ENCODE measurements at places on chromosomes 11 and 22.

GRCh38 chr11:70255477-70256116 is 14.9 kb upstream of the PPFIA1 start:
- H3K4me3 ChIP-seq: no peak overlapping the region
- H3K27me3 ChIP-seq: no peaks in the 10 kb centered on the region
- DNase-seq: no peak
- H3K4me1 ChIP-seq: no peaks in the 10 kb centered on the region

GRCh38 chr11:12103411-12104225 is 6.8 kb upstream of the MICAL2 start:
- no peak for DNase-seq
- no peak overlapping the region for H3K4me3 ChIP-seq
- H3K27me3 ChIP-seq: peaks cover 7% of the 10 kb centered on the region
- no peak overlapping the region for H3K27ac ChIP-seq
- H3K36me3 ChIP-seq: no peaks in the 10 kb centered on the region
- H3K4me1 ChIP-seq: peaks cover 4% of the 10 kb centered on the region

GRCh38 chr11:114082767-114083181 is 23.3 kb downstream of the ZBTB16 start:
- H3K4me3 ChIP-seq: no peak overlapping the region
- H3K36me3 ChIP-seq: no peaks in the 10 kb centered on the region

GRCh38 chr11:72684236-72684912 is 10.2 kb upstream of the PDE2A start:
- H3K27ac ChIP-seq: peak overlapping the region; percentile 61
- H3K27me3 ChIP-seq: no peaks in the 10 kb centered on the region

DNA sequence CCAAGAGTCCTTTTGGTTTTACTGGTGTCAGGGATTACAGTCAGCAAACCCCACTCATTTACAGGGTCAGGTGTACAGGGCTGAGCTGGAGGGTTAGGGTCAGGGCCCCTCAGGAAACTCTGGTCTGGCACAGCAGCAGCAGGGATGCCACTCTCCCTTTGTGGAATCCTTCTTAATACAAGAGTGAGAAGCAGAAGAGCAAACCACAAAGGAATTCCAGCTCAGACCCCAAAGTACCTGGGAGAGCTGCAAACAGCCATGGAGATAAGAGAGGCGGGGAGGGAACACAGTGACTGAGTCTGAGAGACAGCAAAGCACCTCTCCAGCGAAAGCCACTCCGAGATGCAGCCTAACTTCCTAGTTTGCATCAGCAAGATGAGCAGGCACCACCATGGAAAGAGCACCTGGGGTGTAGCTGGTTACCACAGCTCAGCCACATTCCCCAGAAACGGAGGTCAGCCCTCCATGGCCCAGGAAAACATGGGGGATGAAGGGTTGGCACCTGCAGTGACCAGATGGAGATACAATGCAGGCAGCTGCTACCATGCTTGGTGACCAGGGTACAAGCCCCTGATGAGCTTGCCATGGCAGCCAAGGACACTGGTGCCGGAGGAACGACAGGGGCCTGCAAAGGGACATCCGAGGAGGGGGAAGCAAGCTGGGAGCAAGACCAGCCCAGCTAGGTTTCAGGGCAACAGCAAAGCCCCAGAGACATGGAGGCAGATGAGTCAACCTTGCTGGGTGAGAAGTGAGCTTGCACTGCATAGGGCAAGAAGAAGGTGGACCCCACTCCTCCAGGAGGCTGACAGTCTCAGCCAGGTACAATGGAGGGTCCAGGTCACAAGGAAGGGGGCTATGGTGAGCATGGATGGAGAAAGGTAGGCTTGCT is 3.9 kb downstream of the BET1L start:
- H3K36me3 ChIP-seq: peaks cover 81% of the 10 kb centered on the region
- H3K27ac ChIP-seq: peak overlapping the region; percentile 93
- no peak overlapping the region for H3K4me3 ChIP-seq
- no peak for DNase-seq
- H3K4me1 ChIP-seq: peaks cover 53% of the 10 kb centered on the region

DNA sequence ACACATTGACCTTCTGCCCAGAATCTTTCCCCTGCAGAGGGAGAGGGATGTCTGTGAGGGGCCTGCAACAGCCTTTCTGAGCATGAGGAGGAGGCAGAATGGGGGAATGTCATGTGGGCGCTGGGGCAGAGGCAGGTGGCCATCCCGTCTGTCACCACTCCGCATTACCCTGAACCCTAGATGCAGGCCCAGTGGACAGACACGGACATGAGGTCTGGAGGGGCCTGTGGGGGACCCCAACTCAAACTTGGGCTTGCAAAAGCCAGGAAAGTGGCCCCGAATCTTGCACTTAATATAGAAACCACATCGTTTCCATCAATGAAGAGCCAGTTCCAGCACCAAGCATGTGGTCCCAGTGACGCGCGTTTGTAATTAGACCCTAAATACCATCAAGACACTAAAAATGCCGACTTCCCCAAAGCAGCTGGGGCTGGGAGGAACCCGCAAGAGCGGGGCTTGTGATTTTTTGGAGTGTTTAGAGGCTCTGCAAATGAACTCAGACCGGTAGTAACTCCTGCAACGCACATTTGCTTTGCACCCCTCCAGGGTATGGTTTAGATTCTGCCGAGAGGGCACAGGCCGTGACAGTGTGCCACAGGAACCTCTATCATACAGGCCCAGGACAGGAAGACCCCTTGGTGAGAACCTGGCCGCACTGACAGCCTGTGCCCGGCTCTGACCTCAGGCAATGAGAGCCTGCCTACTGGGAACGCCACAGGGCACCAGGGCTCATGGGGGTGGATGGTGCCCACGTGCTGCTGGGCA is 109.3 kb downstream of the CTTN start:
- no peaks in the 10 kb centered on the region for H3K4me1 ChIP-seq
- peaks cover 8% of the 10 kb centered on the region for H3K27me3 ChIP-seq
- DNase-seq: no peak
- H3K36me3 ChIP-seq: no peaks in the 10 kb centered on the region
- no peak overlapping the region for H3K27ac ChIP-seq
- H3K4me3 ChIP-seq: no peak overlapping the region

DNA sequence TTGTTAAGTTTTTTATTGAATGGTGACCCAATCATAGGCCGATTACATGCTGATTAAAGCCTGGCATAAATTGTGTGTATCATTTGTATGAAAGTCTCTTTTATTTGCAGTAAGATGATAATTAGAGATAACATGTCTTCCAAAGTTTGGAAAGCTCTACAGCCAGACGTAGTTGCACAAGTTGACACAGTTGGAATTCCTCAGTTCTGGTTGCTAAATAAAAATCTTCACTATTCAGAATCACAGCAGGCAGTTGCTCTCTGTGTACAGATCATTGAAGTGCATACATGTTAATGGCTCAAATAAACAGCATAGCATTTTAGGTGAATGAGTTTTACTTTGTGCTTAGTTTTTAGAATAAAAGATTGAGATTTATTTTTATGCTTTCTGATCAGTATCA is 69.5 kb downstream of the ARHGAP42 start:
- H3K27me3 ChIP-seq: no peaks in the 10 kb centered on the region
- H3K27ac ChIP-seq: no peak overlapping the region

DNA sequence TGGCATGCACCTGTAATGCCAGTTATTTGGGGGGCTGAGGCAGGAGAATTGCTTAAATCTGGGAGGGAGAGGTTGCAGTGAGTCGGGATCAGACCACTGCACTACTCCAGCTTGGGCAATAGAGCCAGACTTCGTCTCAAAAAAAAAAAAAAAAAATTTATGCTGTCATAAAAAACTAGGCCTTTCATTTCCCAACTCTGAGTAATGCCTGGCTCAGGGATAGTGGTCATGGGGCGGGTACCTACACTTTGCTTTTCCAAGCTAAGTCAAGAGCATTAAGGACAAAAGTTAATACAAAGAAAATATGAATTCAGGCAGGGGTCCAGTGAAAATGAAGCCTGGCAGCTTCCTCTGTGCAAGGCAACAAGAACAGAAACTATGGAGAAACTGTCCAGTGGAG is 16.3 kb downstream of the CPSF7 start:
- H3K36me3 ChIP-seq: peaks cover 98% of the 10 kb centered on the region
- H3K4me3 ChIP-seq: no peak overlapping the region
- no peak for DNase-seq
- peak overlapping the region; percentile 72 for H3K27ac ChIP-seq

DNA sequence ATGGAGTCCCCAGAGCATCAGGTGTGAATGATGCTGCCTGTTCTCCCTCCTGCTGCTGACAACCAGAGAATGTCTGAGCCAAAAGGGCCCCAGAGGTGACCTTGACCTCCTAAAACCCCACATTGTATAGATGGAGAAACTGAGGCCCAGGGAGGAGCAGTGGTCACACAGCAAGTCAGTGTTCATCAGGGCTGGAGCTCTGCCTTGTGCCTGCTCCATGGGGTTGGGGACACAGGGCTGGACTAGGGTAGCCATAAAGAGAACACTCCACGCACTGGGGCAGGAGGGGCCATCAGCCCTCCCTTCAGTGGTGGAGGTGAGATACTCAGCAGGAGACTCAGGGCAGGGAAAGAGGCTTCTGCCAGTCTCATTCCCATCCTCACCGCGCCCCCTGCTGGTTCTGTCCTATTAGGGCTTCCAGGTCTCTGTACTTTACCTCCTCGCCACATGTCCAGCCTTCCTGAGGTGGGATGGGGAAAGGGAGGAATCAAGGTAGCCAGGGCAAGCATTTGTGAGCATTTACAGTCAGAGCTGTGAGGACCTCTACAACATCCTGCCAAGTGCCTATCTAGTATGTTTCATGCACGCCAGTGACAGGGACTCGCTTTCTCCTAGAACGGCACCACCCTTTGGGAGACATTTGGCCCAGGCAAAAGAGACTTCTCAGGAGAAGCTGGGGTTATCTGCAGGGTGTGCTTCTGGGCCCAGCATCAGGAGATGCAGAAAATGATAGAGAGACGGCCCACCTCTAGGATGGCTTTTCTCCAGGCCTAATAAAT is 43.2 kb downstream of the NEU3 start:
- DNase-seq: peak; percentile 73
- H3K4me3 ChIP-seq: no peak overlapping the region
- H3K27ac ChIP-seq: no peak overlapping the region
- no peaks in the 10 kb centered on the region for H3K27me3 ChIP-seq

DNA sequence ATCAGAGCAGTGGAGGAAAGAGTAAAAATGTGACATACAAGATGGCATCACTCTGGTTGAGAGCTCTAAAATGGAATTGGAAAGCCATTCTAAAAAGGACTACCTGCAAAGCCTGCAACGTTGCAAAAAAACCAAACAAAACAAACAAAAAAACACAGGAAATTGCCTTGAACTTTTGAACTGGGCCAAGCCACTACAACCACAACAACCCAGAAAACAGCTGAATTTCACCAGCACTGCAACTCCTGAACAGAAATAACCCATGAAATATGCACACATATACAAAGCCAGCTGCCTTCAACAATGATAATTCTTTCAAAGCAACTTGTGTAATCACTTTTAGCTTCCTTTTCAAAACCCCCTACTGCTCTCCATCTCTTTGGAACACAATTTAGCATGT is 326.6 kb upstream of the LRRC4C start:
- no peak overlapping the region for H3K27ac ChIP-seq
- no peaks in the 10 kb centered on the region for H3K27me3 ChIP-seq
- no peak for DNase-seq
- H3K4me1 ChIP-seq: no peaks in the 10 kb centered on the region
- no peaks in the 10 kb centered on the region for H3K36me3 ChIP-seq
- no peak overlapping the region for H3K4me3 ChIP-seq

DNA sequence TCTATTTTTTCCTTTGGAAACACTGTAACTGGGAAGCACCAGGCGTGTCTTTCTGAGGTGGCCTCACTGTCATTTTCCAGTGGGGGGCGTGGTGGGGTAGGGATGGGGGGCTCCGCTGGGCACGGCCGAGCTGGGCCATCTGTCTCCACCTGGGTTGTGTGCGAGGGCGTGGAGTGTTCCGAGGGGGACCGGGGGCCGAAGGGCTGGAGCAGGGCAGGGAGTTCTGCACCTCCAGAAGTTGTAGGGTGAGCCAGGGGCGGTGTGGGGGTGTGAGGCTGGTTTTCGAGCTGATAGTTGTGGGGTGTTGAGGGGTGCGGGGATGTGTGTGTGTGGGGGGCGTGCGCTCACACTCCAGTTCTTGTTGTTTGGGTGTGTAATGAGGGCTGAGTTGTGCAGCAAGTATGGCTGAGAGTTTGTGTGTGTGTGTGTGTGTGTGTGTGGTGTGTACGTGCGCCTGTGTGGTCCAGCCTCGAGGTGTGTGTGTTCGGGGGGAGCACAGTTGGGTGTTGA is 10.8 kb downstream of the YPEL4 start:
- peak; percentile 38 for DNase-seq
- peaks cover 47% of the 10 kb centered on the region for H3K27me3 ChIP-seq
- peak overlapping the region; percentile 52 for H3K27ac ChIP-seq

DNA sequence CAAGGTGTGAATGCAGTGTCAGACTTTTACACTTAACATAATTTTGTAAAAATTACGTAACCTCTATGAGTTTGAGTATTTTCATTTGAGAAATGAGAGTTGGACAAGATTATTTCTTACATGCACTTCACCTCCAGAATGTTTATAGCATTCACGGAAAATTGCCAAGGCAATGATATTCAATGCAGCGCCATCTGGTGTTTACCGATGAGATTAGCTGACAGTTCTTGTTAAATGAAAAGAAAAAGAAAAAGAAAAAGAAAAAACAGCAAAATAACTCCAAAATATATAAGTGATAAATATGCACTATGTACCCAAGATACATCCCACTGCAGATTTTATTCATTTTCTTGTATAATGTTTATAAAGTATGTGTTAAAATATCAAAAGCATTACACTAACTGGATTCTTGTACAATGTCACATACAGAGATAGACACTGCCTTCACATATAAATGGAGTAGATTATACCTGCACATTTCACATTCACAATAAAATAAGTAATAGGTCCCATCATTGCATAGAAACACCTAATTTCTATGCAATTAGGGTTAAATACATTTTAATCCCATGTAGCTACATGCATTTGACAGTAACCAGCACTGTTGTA is 976.3 kb upstream of the FAT3 start:
- no peak overlapping the region for H3K4me3 ChIP-seq
- DNase-seq: no peak
- H3K27me3 ChIP-seq: no peaks in the 10 kb centered on the region
- no peaks in the 10 kb centered on the region for H3K4me1 ChIP-seq

DNA sequence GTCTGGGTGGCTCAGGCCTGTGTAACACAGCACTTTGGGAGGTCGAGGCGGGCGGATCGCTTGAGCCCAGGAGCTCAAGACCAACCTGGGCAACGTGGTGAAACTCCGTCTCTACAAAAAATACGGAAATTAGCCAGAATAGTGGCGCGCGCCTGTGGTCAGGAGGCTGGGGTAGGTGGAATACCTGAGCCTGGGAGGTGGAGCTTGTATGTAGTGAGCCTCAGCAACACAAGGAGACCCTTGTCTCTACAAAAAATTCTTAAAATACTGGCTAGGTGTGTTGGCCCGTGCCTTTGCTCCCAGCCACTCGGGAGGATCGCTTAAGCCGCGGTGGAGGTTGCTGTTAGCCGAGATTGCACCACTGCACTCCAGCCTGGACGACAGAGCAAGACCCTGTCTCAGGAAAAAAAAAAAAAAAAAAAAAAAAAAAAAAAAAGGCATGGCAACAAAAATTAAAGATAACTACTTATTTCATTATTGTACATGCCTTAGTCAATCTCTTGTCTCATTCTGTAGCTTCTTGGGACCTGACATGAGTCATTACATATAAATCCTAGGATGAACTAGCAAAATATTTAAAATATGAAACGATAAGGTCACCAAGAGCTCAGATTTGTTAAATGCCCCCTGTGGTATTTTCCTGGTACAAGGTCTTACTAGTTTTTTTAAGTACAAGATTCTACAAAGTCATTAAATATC is 1.1 kb downstream of the TAF1D start:
- H3K36me3 ChIP-seq: peaks cover 88% of the 10 kb centered on the region
- no peaks in the 10 kb centered on the region for H3K27me3 ChIP-seq
- H3K27ac ChIP-seq: peak overlapping the region; percentile 100
- H3K4me3 ChIP-seq: peak overlapping the region; percentile 100
- DNase-seq: peak; percentile 66

GRCh38 chr11:34625576-34625975 is 4.7 kb downstream of the EHF start:
- H3K4me1 ChIP-seq: peaks cover 12% of the 10 kb centered on the region
- no peak overlapping the region for H3K27ac ChIP-seq

Measured in activated T-cell treated with anti-CD3 and anti-CD28 coated beads, Interleukin-2, amount 50 U/mL, for 24 hours (primary cell).